ENCODE measurements at places on chromosomes 6 and 20. TPM values are rescaled to one million over a fixed set of nuclear protein-coding genes. Genes with fewer than 3 reads are reported as not detected.

The PPP1R16B gene
- 10.8 TPM for polyA plus RNA-seq

The DEFB115 gene
- polyA plus RNA-seq: not detected

The OR2H2 gene
- polyA plus RNA-seq: 0.14 TPM

The CST4 gene
- polyA plus RNA-seq: not detected

The SULF2 gene
- 15.8 TPM for polyA plus RNA-seq

Data from left lung (tissue), 14 donors.